ENCODE measurements at places on chromosomes 2 and 18. TPM values are rescaled to one million over a fixed set of nuclear protein-coding genes. Genes with fewer than 3 reads are reported as not detected.

CCBE1 gene
- 44.9 TPM for polyA plus RNA-seq

MARCO gene
- 1.8 TPM for polyA plus RNA-seq

LOXHD1 gene
- polyA plus RNA-seq, result 1.2 TPM

CYBRD1 gene
- 248 TPM for polyA plus RNA-seq

IKZF2 gene
- 1.8 TPM for polyA plus RNA-seq

LYG2 gene
- polyA plus RNA-seq, result not detected

VWA3B gene
- polyA plus RNA-seq, result 1.1 TPM

CD28 gene
- polyA plus RNA-seq, result 4.3 TPM

C2orf66 gene
- 0.22 TPM for polyA plus RNA-seq

LIPG gene
- 1.3 TPM for polyA plus RNA-seq

TUBA3E gene
- polyA plus RNA-seq, result 0.07 TPM

DOK1 gene
- 6.5 TPM for polyA plus RNA-seq

KCNIP3 gene
- polyA plus RNA-seq, result 9.7 TPM

KYNU gene
- 0.40 TPM for polyA plus RNA-seq

CCDC121 gene
- polyA plus RNA-seq, result 6.1 TPM

TXNL4A gene
- polyA plus RNA-seq, result 47.9 TPM

SLC9A2 gene
- polyA plus RNA-seq, result not detected

FKBP1B gene
- 4.7 TPM for polyA plus RNA-seq

MTHFD2 gene
- polyA plus RNA-seq, result 60.4 TPM

RAB3GAP1 gene
- 51.3 TPM for polyA plus RNA-seq

AKAIN1 gene
- not detected for polyA plus RNA-seq

NOL4 gene
- 0.08 TPM for polyA plus RNA-seq

MC4R gene
- 0.45 TPM for polyA plus RNA-seq

LAMA1 gene
- 3.8 TPM for polyA plus RNA-seq

CFAP210 gene
- polyA plus RNA-seq, result 0.18 TPM

MYO3B gene
- polyA plus RNA-seq, result 0.04 TPM

SATB2 gene
- polyA plus RNA-seq, result 0.92 TPM

NHEJ1 gene
- polyA plus RNA-seq, result 23.1 TPM

PCARE gene
- 0.50 TPM for polyA plus RNA-seq

Data from ovary (tissue), 10 donors.